Urinary bladder (tissue), 4 donors: ENCODE measurements at places on chromosomes 16 and 17. TPM values are rescaled to one million over a fixed set of nuclear protein-coding genes. Genes with fewer than 3 reads are reported as not detected.

The PRR35 gene
- not detected for total RNA-seq

The RNF222 gene
- total RNA-seq, result not detected

The GAS2L2 gene
- total RNA-seq, result not detected

The USP6 gene
- total RNA-seq, result 0.85 TPM

The FBXW10 gene
- not detected for total RNA-seq

The PRKCB gene
- total RNA-seq, result 7.0 TPM

The FNDC8 gene
- not detected for total RNA-seq

The CCDC78 gene
- total RNA-seq, result 0.74 TPM

The KRT14 gene
- total RNA-seq, result not detected

The CLEC3A gene
- 16.8 TPM for total RNA-seq

The TLCD2 gene
- total RNA-seq, result 3.8 TPM

The C17orf78 gene
- not detected for total RNA-seq

DNA sequence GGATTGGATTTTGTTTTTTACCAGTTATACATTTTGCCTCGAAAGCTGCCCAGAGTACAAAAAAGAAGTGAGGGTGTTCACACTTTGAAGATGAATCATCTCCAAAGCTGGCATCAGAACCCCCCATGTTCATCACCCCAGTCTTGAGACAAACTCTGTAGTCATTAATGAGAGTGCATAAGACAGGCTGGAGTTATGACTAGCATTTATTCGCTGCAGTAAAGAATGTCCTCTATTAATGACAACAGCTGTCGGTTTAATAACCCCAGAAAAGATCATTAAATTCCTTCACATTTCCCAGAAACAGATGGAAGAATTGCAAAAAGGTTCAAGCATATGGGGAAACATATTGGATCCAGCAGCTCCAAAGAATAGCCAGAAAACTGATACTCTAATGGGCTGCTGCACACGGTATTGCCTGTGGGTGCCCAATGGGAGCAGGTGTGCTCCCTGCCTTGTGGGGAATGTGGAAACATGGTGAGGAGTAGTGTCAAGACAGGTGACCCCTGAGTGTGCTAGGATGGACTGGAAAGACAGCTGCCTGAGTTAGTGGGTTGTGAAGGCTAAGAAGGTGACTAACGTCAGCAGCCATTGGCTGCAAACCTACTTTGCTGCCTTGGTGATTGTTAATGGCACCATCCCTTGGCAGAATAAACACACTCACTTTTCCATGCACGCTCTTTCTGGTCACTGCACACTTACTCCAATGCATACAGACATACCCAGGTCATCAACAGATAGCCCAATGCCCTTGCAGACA is 81.9 kb downstream of the AIPL1 start:
- no peak for DNase-seq

DNA sequence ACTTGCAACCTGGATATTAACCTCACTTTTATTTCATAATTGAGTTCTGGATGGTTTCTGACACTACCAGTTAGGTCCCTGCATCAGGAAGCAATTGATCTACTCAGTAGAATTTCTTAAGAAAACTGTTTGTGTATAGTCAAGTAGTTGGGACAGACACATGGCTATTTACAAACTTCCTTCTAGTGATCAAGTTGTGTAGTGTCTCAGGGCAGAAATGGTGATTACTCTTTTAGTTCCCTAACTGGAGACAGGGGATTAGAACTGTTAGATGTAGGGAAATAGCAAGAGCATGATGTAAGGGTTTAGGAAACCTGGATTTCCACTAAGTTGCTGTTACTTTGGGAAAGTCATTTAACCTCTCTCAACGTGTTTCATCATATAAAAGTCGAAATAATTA is 30.4 kb downstream of the TMEM100 start:
- no peak for DNase-seq

DNA sequence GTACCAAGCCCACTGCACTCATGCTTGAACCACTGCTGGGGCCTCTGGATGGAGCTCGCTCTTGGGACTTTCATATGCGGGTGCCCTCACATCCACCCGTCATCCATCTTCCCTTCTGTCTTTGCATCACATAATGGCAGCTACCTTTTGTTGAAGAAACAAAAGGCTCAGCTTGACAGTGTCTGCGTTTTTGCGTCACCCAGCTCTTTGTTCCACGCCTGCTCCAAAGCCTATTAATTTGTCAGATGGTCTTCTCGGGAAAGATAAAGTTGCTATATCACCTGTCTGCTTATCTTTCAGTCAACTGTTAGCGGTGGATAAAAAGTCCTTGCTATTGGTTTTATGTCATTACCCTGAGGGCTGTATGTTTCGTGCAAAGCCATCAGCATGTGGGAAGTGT is 18.1 kb upstream of the BCO1 start:
- no peak for DNase-seq

- no peak for DNase-seq
Measured at GRCh38 chr16:67242138-67242730, 5.0 kb downstream of the FHOD1 start.

GRCh38 chr16:69717066-69717465 is 9.3 kb downstream of the NQO1 start:
- DNase-seq, result no peak

GRCh38 chr17:64138441-64138840 is 8.5 kb upstream of the ERN1 start:
- no peak for DNase-seq

- DNase-seq, result no peak
Measured at GRCh38 chr17:41176744-41177387, 1.2 kb downstream of the KRTAP4-2 start.

DNA sequence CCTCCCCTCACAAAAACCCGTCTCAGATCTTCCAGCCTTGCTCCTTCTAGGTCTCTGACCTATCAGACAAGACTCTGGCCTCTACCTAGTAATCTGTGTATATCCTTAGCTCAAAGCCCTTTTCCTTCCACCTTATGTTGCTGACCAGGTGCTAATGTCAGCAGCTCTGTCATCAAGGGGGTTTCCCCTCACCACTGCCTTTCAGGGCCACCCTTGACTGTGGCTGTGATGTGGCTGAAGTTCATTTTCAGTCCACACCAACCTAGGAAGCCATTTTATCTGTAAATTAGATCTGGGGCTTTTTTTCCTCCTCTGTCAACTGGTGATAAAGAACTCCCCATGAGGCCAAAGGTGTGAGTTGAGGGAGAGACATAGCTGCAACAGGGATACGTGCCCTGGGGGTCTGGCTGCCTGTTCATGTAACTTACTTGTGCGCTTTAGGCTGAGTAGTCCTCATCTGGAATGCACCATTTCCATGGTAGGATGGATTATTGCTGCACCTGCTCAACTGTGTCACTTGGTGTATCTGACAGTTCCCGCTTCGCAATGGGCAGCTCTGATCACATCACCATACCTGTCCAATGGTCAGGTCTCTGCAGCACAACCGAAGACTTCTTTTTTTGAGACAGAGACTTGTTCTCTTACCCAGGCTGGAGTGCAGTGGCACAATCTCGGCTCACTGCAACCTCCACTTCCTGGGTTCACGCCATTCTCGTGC is 14.7 kb upstream of the RUNDC3A start:
- no peak for DNase-seq

DNA sequence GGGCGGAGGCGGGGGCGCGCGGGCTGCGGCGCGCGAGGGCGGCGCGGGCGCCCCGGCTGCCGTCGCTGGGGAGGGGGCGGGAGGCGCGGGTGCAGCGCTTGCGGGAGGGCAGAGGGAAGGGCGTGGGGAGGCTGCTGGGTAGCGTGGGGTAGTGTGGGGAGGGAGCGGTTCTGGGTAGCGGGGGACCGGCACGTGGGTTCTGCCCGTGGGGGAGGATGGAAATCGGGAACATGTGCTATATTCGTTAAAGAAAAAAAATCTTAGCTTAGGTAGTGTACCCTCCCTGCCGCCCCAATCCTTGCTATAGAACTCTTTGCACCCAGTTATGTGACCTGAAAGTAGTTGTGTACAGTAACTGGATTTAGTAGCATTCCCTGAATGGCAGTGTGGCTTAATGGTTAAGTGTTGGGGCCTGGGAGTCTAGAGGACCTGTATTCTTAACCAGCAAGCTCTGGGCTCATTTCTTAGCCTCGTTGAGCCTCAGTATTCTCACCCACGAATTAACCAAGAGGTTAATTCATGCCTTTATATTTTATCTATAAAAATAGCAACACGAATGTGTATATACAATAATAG is 646 bp downstream of the RABEP1 start:
- no peak for DNase-seq

DNA sequence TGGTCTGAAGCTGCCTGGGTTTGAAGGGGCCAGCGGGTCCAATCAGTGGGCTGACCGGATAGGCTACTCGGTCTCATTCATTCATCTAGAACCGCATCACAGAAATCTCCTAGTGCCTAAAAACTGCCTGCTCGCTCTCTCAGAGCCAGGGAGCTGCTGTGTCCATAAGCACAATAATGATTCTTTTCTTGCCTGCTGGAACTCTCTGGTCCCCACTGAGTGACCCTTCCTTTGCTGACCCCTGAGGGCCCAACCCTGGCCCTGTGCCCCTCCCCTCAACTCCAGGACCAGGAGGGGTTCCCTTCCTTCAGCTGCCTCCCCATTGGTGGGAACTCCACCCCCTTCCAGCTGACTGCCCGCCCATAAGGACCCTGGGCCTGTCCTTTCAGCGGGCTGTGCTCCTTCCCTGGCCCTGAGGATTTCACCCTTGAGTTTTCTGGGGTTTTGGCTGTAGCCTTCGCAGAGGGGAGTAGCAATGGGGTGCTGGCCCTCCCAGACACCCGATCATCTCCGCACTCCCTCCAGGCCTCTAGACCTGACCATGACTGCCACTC is 39.5 kb upstream of the DNAH9 start:
- DNase-seq, result no peak

- DNase-seq, result no peak
Measured at GRCh38 chr16:50531359-50531758, 16.8 kb upstream of the NKD1 start.

- no peak for DNase-seq
Measured at GRCh38 chr16:73527187-73527586, 479.3 kb upstream of the ZFHX3 start.

- DNase-seq, result no peak
Measured at GRCh38 chr17:74513987-74514631, 17.2 kb downstream of the CD300LB start.

GRCh38 chr17:1490643-1491442 is 1.6 kb downstream of the MYO1C start:
- no peak for DNase-seq

- no peak for DNase-seq
Measured at GRCh38 chr17:28366605-28367004, 1.6 kb upstream of the SEBOX start.

GRCh38 chr17:12078791-12079190 is 58.1 kb downstream of the MAP2K4 start:
- no peak for DNase-seq

- DNase-seq, result no peak
Measured at GRCh38 chr16:47873434-47873833, 282.4 kb downstream of the ABCC12 start.

GRCh38 chr16:84874553-84874952 is 54.8 kb downstream of the CRISPLD2 start:
- DNase-seq, result no peak

DNA sequence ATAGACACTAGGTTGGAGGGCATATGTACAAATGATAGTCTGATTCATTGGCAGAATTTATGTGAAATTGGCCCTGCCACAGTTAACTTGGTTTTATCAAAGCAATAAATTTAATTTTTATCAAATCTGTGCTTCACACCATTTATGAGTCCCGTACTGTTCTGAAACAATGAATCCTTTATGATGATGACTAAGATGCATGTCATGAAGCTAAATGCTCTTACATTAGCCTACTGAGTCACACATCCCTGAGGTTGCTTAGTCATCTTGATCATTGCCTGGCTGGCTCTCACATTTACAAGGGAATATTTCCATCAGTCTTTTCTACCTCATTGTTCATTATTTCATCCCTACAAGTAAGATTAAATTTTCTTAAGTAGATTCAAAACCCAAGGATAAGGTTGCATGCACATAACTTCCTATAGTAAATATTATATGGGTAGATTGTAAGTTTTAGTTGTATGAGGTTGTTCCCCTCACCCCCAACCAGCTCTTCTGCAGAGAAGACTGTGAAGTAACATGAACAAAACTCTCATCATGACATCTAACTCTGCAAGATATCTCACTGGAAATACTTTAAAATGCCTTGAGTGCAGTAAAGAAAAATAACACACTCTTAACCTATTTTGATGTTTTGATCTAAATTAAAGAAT is 170.7 kb downstream of the CYB561 start:
- no peak for DNase-seq

- no peak for DNase-seq
Measured at GRCh38 chr17:81272616-81273015, 22.5 kb downstream of the SLC38A10 start.

- no peak for DNase-seq
Measured at GRCh38 chr16:49464877-49465504, 91.4 kb downstream of the C16orf78 start.

DNA sequence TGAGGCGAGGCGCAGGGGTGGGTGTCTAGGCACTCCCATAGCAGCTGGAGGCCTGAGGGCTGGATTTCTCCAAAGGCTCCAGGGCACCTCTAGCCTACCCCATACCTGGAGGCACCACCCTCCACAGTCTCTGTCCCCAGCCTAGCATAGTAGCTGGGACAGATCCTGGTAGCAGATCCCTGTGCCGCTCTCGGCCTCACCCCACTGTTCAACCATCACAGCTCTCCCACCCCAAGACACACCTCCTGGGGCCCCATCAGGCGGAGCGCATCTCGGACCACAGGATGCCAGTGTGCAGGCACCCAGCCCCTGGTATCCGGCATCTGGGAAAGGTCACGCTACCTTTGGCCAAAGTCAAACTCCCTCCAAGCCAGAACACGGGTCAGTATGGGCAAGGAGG is 7.1 kb downstream of the BTBD17 start:
- DNase-seq, result no peak

DNA sequence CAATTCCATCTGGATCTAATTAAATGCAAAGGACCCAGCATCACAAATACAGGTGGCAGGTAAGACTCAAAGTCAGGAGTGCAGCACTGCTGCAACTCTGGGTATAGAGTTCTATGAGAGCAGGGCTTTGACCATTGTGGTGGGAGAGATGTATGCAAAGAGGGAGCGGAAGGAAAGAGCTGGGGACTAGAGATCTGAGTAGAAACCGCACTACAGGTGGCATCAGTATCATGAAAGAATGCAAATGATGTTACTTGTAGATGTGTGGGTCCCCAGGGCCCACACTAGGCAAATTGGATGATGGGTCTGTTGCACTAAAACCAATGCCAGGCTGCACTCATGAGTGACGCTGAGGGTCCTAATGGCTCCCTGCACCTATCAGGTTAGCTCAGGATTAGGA is 287.1 kb upstream of the ASIC2 start:
- no peak for DNase-seq

DNA sequence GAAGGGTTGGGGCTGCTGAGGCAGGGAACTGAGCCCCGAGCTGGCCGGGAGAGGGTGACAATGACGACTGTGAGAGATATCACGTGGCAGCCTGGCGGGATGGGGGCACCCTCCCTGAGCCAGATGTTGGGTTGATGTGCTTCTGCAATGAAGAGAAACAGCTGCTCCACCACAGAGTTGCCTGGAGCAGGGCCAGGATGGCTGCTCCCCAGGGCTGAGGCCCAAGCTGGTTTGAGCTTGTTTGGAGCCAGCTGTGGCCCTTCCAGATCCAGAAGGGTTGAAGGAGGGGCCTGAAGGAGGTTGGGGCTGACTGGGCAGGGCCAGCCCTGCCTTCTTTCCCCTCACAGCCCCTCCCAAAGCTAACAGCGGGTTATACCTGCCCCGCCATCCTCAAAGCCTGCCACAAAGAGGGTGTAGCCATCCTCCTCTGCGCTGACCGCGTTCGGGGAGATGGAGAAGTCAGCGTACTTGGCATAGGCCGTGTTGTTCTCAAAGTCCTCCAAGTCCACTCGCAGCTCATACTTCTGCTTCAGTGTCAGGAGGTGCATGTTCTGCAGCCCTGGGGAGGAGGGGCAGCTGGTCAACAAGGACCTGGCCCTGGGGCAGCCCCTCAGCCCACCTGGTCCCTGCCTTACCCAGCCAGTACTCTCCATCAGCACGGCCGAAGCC is 2.1 kb downstream of the MFAP4 start:
- DNase-seq, result peak; percentile 84
